Omental fat pad (tissue), 4 donors: ENCODE measurements at places on chromosomes 1 and 21.

DNA sequence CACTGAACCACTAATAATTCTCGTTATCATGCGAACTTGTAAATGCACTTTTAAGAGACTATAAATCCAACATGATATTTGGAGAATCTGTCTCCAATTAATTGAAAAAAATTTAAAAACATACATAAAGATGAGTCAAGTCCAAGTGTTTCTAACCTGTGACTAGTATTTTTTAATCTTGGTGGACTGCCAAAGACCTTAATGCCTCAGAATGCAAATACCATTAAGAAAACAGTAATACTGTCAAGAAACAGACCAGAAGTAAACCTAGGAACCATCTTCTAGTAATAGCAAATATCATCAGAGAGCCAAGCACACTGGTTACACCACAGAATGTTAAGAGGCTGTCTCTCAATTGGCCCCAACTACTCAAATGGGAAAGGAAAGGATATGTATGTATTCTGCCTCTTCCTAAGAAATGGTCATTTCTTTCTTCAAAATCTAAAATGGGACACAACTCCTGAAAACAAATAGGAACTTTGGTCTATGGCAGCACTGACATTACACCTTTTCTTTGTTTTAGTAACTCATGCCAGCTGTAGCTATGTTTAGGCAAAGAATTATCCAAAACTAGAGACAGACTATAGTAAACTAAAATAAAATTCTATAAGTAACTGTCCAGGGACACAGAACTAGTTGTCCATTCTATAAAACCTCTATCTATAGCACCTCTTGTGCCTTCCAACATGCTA is 15.8 kb downstream of the SCYL3 start:
- DNase-seq, result no peak

DNA sequence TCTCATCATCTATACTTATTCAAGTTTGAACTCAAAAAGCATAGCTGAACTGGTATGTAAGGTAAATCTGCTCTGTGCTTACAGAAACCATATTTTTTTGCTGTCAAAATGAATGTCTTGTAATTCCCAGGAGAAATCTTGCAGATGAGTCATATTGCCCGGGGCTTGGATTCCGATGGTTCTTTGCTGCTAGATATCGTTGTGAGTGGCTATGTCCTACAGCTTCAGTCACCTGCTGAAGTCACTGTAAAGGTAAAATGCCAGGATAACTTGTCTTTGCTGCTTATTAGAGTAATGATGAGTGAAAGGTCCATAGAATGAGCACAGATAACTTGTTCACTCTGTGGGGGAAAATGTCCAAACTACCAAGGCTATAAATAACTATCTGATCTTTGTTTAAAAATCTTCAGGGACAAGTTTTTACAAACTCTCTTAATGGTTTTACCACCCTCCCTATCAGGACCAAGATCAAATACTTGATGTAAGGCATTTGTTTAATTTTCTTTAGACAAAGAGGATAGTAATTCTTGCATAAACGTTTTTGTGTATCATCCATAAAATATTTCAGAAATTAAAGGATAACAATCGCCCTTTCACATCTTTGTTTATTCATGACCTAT is 222.3 kb downstream of the TPR start:
- no peak for DNase-seq

DNA sequence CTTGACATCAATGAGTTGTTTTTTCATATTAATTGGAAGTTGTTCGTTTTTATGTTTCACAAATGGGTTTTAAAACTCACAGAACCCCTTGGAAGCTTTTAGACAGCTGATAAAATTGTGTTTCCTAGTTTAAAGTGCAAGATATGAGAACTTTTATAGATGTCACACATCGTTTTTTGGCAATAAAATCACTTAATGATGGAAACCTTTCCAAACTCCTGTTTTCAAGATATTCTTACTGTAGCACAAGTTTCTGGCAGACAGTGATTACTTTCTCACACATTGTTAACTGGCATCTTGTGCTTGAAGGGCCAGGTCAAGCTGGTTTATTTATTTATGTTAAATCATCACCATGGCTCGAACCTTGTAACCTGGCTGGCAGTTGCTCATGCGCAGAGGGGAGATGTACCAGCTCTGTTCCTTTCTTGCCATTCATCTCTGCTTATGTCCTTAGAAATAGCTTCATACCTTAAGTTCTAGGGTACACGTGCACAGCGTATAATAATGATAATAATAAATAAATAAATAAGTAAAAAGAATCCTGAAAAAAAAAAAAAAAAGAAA is 10.2 kb upstream of the RCAN1 start:
- DNase-seq, result no peak

DNA sequence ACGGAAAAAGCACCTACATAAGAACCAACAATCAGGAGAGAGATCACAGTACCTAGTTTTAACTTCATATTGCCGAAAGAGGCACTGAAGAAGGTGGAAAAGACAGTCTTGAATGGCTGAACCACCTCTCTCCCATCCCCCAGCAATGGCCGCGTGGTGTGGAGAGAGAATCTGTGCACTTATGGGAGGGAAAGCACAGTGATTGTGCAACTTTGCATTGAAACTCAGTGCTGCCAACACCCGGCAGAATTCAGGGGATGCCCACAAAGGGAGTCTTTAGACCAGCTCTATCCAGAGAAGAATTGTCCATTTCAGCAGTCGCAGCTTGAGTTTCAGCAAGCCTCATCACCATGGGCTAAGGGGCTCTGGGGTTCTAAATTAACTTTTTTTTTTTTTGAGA is 186.3 kb upstream of the USP25 start:
- DNase-seq, result no peak

DNA sequence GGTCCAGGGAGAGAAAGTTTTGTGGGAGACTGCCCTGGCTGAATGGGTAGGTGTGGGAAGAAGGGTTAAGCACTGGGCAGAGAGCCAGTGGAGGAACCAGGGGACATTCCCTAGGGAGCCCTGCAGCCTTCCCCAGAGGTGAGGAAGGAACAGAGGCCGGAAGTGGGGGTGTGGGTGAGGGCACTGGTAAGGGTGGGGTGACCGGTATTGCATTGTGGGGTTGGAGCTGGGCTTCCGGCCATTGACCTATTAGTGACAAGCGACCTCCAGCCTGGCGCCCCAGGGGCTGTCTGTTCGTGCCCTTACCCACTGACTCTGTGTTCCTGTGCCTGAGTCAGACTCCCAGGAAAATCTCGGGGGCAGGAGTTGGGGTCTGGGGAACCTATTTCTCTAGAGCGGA is 3.5 kb upstream of the TSPAN1 start:
- DNase-seq, result no peak

GRCh38 chr1:3852711-3853485 is 4.1 kb downstream of the CEP104 start:
- DNase-seq, result no peak

GRCh38 chr1:115432061-115432460 is 94.0 kb upstream of the NGF start:
- no peak for DNase-seq

DNA sequence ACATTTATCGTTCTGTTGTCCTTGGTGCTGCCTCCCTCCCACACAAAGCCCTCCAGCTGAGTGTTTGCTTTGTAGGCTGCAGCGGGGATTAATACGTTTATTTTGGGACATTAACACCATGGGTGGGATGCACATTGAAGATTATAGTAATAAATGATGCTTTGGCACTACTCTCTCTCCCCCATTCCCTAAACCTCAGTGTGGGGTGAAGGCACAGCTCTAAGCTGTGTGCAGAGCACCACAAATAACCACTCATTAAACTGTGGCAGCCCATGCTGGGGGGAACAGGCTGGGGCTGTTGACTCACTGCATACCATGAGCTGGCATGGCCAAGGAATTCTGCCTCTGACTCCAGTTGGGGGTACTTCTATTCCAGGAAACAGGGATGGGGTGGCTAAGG is 7.7 kb downstream of the PCP4L1 start:
- no peak for DNase-seq

DNA sequence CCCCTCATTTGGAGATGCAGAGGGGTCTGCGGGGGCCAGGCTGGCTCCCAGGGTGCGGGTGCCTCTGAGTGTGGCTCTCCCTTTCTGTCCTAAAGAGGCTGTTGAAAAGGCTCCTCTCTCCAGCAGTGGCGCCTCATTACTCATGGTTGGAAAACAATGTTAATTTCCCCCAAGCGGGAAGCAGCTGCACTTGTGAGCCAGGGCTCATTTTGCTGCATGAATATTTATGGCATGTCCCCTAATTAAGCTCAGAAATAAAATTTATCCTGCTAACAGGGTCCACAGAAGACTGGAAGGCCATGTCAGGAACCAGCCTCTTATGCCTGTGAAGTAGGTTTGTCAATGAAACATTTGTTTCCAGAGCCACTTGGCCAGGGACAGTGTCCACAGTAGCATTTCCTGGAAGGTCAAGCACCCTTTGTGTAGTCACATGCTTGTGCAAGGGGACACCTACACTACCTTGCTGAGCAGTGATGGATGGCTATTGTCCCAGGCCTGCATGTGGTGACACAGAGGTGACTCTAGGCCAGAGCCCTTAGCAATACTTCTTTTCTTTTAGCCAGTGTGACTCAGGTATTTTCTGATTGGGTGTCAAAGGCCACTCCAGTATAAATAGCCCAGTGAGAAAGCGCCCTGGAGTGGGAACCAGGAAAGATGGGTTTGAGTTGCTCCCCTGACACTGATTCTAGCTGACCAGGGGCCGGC is 259.0 kb downstream of the FOXD2 start:
- no peak for DNase-seq

GRCh38 chr1:221823149-221823548 is 81.3 kb upstream of the DUSP10 start:
- DNase-seq, result no peak

- DNase-seq, result no peak
Observed at GRCh38 chr1:218112862-218113261, 172.2 kb upstream of the RRP15 start.

- DNase-seq, result no peak
Observed at GRCh38 chr1:186491336-186491735, 30.4 kb upstream of the PDC start.

GRCh38 chr1:155124503-155125463 is 2.9 kb upstream of the EFNA1 start:
- DNase-seq, result no peak
